ENCODE measurements at places on chromosomes 3 and 15. TPM values are rescaled to one million over a fixed set of nuclear protein-coding genes. Genes with fewer than 3 reads are reported as not detected.

Gene SAXO2
- total RNA-seq, result 0.57 TPM

Gene TIPIN
- 49.2 TPM for total RNA-seq

Gene SLC27A2
- total RNA-seq, result 78.0 TPM

Gene DGKG
- total RNA-seq, result 1.4 TPM

All from activated T-helper 1 cell treated with anti-CD3 and anti-CD28 coated beads, Interleukin-12 subunit alpha, Interleukin-12 subunit beta, Interleukin-2, Interleukin-4 antibody, amounts not matched to agents 30 ng/mL and 10 ng/mL and 1 ng/mL, durations not matched to agents 14 hours and 24 hours and 36 hours (primary cell).